Stimulated activated CD4-positive, alpha-beta T cell treated with anti-CD3 and anti-CD28 coated beads, Interleukin-12 subunit alpha, Interleukin-12 subunit beta, amount 100 ng/mL, for 24 hours (primary cell): ENCODE measurements at places on chromosomes 6 and 20.

GRCh38 chr6:132369526-132369925 is 31.7 kb downstream of the MOXD1 start:
- DNase-seq: no peak

GRCh38 chr20:58853976-58854637 is 1.6 kb downstream of the GNAS start:
- DNase-seq: no peak

DNA sequence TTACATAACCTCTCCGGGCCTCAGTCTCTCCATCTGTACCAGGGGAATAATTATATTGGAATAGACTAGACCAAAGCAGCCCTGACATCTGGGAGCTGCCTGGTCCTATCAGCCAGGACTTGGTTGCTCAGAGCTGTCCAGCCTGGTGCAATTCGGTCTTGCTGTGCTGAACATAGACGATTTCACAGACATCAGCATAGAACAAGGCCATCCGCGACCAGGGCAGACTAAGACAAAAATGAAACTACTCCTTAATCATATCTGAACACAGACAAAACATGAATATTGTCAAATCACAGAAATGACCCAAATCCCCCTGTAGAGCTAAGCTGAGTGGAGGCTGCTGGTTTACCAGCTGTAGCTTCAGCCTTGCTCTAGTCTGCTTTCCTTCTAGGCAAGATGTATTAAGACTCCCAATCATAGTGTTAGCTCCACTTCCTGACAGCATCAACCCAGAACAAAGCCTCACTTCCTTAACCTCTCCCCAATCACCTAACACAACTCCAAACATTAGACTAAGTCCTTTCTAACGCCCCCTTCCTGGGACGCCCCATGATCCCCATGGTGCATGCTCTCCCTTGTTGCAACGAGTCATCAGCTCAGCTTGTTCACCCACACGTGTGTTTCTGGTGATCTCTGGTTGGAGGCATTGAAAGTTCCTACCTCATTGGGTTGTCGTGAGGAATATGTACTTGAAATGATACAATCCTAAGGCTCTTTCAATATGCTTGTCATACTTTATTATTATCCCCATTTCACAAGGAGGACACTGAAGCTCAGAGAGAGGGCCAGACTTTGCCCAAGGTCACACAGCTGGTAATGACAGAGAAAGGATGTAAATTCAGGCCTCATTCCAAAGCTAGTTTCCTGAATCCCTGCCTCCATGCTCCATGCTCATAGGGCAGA is 3.5 kb upstream of the MAPK13 start:
- DNase-seq: no peak

DNA sequence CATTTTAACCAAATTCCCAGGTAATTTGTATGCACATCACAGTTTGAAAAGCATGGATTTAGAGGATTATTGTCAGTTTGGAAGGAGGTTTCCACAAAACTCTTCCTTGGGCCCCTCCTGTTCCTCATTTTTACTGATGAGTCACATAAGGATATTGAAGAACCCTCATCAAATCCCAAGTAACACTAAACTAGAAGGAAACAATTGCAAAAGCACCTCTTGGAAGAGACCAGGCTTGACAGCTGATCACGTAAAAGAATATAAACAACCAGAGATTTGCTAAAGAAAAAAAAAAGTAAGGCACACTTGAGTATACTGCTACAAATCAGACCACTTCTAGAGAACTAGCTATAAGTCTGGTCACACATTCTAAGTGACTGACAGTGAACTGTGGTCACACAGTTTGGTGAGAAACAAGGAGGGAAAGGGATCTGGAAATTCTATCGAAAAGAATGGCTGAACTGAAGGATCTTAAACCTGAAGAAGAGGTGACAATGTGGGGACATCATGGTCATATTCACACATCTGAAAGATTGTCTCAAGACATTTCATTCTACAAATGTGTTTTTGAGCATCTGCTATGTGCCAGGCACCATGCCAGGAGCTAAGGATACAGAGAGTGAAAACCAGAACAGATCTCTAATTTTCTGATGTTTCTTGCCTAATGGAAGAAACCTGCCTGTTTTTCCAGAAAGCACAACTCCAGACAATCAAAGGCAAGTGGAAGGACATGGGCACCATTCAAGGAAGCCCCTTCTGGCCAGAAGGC is 24.1 kb downstream of the ZHX3 start:
- DNase-seq: no peak

GRCh38 chr6:84728602-84729001 is 35.8 kb downstream of the TBX18 start:
- no peak for DNase-seq
